ENCODE measurements at places on chromosomes 12 and 14. TPM values are rescaled to one million over a fixed set of nuclear protein-coding genes. Genes with fewer than 3 reads are reported as not detected.

ZDHHC22 gene
- not detected for total RNA-seq

TMEM119 gene
- total RNA-seq: 0.30 TPM

IL31 gene
- total RNA-seq: not detected

PIP4P1 gene
- 34.2 TPM for total RNA-seq

RPL10L gene
- not detected for total RNA-seq

STYK1 gene
- 0.32 TPM for total RNA-seq

GRIP1 gene
- not detected for total RNA-seq

PTPRB gene
- not detected for total RNA-seq
